ENCODE measurements at places on chromosomes 7 and 10.

DNA sequence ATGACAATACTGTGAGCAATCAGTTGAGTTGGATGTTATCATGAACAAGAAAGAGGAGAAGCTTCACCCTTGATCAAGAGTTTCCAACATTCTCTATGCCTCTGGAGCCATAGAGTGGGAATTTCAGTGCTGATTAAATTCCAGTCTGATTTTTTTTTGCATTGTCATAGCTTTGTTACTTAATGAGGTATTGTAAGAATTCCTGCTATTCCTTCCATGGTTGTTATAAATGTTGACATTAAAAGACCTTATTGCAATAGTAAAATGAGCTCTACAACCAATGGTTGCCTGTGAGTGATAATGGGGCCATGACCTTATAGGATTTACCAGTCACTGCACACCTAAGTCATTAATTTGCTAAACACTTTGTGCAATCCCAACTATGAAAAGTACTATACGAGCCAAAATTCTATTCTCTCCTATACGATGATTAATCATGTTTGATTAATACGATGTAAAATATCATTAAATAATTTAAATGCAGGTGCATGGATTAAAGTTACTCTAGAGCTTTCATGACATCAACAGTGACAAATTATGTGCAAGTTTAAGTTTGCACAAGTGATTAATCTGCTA, 353.2 kb upstream of the KLF6 start:
- no peak for DNase-seq

DNA sequence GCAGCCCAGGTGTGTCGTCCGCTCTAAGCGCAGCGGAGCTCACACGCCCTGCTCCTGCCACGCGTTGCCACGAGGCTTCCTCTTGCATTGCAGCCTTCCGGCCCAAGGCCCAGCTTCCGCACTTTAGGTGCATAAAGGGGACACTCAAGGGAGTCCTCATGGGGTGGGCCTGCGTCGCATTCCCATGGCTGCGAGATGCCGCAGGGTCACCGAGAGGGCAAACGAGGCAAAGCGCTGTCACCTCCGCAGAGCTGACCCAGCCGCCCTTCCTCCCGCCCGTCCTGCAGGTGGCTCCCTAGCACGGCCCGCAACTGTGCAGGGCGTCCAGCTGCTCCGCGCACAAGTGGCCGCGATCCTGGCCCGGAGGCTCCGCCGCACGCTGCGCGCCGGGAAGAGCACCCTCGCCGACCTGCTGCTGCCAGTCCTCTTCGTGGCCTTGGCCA, 283.5 kb downstream of the ABCA13 start:
- DNase-seq: no peak

DNA sequence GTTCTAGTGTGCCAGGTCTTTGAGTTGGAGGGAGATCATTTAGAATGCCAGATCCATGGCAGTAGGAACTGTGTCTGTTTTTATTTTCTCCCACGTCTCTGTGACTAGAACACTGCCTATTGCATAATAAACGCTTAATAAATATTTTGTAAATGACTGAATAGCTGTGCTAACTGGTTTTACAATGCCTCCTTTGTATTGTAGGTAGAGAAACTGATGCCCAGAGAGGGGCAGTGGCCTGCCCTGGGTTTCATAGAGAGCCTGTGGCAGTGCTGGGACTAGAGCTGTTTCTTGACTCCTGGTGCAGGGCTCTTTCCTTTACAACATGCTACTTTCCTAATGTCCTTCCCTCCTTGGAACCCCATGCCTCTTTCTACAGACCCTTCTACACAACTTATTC, 2.5 kb downstream of the TAS2R5 start:
- DNase-seq: no peak

- DNase-seq: peak; percentile 61
These were observed 96.6 kb downstream of the MKLN1 start for GRCh38 chr7:131424219-131424822.

- no peak for DNase-seq
These were observed 9.4 kb downstream of the NUB1 start for GRCh38 chr7:151351027-151351426.

GRCh38 chr10:66071907-66072306, 853.9 kb upstream of the LRRTM3 start:
- DNase-seq: no peak

DNA sequence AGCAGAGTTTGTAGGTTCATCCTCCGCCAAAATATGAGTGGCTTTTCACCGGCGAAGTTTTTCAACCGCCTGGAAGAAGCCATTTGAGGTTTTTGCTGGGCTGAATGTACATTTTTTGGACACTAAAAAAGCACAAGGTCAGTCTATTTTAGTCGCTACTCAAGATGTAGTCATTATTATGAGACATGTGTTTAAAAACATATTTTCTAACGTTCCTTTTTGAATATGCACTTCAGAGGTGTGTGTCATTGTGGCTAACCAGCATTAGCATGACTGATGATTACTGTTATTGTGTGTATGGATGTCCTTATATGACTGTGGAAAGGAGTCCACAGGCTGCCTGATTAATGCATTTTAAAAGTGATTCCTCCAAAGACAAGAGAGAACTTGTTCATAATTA, 605.4 kb downstream of the INHBA start:
- no peak for DNase-seq

- no peak for DNase-seq
These were observed 74.9 kb downstream of the BEND7 start for GRCh38 chr10:13453896-13454295.

DNA sequence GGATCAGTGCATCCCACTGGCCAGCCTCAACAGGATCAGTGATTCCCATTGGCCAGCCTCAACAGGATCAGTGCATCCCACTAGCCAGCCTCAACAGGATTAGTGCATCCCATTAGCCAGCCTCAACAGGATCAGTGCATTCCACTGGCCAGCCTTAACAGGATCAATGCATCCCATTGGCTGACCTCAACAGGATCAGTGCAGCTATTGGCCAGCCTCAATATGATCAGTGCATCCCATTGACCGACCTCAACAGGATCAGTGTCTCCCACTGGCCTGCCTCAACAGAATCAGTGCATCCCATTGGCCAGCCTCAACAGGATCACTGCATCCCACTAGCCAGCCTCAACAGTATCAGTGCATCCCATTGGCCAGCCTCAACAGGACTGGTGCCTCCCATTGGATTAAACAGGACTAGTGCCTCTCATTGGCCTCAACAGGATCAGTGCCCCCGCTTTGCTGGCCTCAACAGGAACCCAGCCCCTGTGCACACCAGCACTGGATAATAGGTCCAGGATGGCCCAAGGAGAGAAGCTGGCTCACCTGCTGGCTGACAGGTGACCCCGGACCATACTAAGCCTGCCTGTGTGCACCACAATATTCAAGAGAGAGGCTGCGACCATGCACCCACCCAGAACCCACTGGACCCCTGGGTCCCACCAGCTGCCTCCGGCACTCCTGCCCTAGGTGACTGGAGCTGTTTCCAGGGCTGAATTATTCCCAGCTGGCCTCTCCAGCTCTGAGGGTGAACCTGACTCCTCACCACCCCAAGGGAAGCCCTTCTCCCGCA, 59.9 kb downstream of the PDGFA start:
- DNase-seq: no peak

GRCh38 chr10:59079386-59080226, 96.8 kb upstream of the PHYHIPL start:
- DNase-seq: no peak

DNA sequence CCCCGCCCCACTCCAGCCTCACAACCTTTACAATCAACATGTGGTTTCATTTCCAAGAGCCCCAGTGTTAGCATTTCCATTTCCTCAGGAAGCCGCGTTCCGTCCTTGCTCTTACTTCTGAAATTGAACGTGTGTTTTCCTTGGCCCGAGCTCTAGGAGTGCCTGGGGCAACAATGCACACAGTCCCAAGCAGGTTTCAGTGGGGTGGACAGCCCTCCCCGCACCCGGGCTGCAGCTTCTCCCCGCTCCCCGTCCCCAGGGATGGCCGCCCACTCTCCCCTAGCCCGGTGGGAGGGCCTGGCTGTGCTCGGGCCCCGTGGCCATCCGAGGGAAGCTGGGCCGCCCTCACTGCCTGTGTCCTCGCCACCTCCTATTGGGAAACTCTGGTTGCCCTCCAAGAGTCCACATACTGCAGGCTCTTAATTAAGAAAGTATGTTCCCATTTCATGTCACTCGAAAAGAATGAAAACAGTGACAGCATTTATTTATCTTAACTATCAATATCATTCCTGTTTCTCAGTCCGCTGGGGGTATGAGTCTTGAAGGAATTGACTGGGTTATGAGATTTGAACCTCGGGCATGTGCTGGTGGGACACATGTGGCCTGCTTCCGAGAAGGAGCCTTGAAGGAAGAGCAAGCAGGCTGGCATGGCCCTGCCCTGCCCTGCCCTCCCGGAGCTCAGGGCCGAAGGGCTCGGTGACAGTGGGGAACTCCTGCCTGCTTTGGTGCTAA, 163.8 kb downstream of the GRK5 start:
- DNase-seq: no peak

DNA sequence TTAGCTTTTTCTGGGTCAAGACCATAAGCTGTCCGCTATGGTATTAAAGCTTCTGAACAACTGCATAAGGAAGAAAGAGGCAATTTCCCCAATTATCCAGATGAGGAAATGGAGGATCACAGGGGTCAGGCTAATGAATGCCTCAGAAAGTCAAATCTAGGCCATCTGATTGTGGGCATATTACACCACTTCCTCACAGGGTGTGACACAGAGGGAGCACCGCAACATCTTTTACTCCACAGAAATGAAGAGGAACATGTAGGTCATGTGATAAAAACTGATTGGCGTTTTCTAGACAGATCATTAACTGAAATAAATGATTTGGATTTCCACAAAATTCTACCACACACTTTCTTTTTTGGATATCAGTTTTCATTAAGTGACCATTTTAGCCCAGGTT, 384.4 kb downstream of the PARD3 start:
- no peak for DNase-seq

DNA sequence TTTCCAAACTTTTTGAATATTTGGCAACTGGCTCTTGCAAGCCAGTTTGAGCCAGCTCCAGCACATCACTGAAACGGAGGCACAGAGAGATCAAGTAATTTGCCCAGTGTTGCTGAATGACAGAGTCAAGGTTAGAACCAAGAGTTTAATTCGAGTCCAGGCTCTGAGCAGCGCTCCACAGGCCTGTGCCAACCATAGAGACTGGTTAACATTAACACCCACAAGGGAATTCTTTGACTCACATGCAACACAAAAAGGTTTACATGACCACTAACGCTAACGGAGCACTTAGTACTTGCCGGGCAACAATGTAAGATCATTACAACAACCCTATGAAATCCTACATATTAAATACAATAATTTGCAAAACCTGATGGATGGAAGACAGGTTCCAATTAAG, 1.5 kb downstream of the RGS10 start:
- DNase-seq: no peak

GRCh38 chr7:121442845-121443244, 46.7 kb upstream of the FAM3C start:
- DNase-seq: no peak

DNA sequence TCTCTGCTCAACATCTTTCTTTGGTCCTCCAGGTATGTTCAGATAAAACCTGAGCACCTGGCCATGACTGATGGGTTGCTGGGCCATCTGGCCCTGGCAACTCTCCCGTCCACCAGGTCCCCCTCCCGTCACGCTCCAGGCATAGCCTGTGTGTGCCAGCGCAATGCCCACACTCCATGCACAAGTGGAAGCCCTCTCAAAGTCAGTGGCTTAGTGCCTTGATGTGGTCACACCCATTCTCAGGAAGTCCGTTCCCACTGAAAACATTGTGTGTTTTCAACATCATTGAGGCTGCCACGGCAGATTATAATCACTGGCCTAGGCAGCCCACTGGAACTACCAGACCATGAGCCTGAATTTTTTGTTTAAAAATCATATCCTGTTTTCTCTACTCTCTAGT, 170.6 kb upstream of the LANCL2 start:
- no peak for DNase-seq

- DNase-seq: no peak
These were observed 13.8 kb downstream of the SMO start for GRCh38 chr7:129202058-129202777.

DNA sequence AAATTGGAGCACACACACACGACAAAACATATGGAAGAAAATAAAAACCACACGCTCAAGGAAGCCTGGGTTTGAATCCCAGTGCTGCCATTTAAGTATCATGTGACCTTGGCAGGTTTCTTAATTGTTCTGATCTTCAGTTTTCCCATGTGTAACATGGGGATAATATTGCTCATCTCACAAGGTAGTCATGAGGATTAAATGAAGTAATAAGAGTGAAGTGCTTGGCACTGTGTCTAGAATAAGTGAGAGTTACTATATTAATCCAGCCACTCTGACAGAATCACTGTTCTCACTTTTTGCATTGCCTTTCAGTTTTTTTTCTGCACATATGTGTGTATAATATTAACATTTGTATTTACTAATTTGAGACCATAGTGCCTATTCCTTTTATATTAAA, 43.3 kb downstream of the GOLGA7B start:
- DNase-seq: no peak

DNA sequence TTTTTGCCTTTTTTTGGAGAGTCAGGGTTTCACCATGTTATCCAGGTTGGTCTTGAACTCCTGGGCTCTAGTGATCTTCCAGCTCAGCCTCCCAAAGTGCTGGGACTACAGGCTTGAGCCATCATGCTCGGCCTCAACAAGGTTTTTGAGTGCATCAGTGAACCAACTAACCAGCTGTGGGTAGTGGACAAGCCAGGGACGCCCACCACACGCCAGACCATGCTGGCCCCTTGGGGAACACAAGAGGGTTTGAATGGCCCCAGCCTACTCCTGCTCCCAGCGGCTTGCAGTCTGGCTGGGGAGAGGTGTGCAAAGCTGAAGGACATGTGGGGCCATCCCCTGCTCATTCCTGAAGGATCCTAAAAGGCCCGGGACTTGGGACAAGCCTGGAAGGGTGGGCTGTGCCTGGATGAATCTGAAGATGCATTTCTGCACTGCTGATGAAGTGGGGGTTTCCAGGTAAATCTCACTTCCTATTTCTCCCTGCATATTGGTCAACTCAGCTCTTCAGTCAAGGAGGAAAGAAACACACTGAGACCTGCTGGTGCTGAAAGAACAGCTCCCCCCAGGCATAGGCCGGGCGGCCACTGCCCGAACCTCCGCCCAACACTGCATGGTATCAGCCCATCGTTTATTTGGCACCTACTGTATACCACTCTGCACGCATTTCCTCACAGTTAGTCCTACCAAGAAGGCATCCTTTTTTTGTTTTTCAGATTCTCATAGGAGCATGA, 6.9 kb downstream of the MMD2 start:
- no peak for DNase-seq

- no peak for DNase-seq
These were observed 307.8 kb downstream of the PTPRN2 start for GRCh38 chr7:158279539-158280447.

- DNase-seq: no peak
These were observed 1049.3 kb upstream of the C7orf33 start for GRCh38 chr7:147541261-147541660.

DNA sequence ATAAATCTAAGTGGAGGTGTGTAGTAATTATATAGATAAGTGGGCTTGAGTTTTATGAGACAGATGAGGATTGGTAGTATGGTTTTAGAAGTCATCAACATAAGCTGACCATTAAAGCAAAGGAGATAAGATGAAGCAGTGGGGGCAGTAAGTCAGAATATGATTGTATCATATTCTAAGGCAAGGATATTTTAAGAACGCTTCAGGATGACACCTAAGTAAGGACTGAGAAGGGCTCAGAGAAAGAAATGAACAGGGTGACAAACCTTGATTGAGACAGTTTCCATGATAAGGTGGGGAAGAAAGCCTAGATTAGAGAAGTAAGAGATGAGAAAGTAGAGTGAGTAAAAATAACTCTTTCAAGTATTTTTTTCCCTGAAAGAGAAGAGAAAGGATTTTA, 567.2 kb downstream of the ATRNL1 start:
- DNase-seq: no peak

- no peak for DNase-seq
These were observed 484 bp upstream of the DLX5 start for GRCh38 chr7:97025130-97025499.

GRCh38 chr10:38032886-38033285, 22.4 kb downstream of the ZNF33A start:
- no peak for DNase-seq

Measured in NCI-H2081 (cell line).